A549 treated with RU486 at 1 μM for 4 hours (cell line): ENCODE measurements at places on chromosomes 11 and 22. TPM values are rescaled to one million over a fixed set of nuclear protein-coding genes. Genes with fewer than 3 reads are reported as not detected.

The SLC3A2 gene
- total RNA-seq, result 882 to 1,078 TPM (median 1,030 TPM) in 5 replicates

The KBTBD3 gene
- 0.91 to 2.2 TPM (median 1.7 TPM) in 5 replicates for total RNA-seq

The MUC6 gene
- total RNA-seq, result 0.01 TPM in 2 of 5 replicates, not detected in the others

The ASCL2 gene
- 0.08 to 0.09 TPM in 2 of 5 replicates, not detected in the others for total RNA-seq

The WNT11 gene
- total RNA-seq, result 1.1 to 1.6 TPM (median 1.1 TPM) in 5 replicates

The SGSM1 gene
- total RNA-seq, result 0.27 to 0.45 TPM (median 0.30 TPM) in 5 replicates

The C11orf86 gene
- total RNA-seq, result 42.4 to 85.7 TPM (median 60.2 TPM) in 5 replicates

The MUC5AC gene
- 1.9 to 4.0 TPM (median 3.4 TPM) in 5 replicates for total RNA-seq

The ST14 gene
- 0.07 to 0.56 TPM (median 0.13 TPM) in 5 replicates for total RNA-seq

The EHF gene
- 0.20 to 0.67 TPM (median 0.53 TPM) in 5 replicates for total RNA-seq
